ENCODE measurements at places on chromosomes 1 and 21. TPM values are rescaled to one million over a fixed set of nuclear protein-coding genes. Genes with fewer than 3 reads are reported as not detected.

The ANKRD34A gene
- 2.9 TPM for total RNA-seq

GRCh38 chr1:37515185-37516034 is 844 bp upstream of the MEAF6 start:
- no peak for DNase-seq

DNA sequence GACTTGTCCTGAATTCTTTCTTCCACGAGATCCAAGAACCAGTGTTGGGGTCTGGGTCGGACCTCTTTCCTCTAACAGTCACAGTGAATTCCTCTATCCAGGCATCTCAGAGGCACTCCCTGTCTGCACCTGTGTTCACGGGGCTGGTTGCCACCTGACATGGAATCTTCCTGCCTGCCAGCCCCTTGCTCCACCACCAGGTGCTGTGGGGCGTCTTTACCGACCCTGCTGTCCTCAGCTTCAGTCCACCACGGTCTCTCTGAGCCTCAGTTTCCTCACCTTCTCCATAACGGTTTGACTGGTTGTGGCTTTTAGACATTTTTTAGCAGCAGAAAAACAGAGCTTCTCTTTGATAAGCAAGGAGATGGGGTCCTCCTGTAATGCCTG is 62.7 kb downstream of the SDC3 start:
- DNase-seq = no peak

DNA sequence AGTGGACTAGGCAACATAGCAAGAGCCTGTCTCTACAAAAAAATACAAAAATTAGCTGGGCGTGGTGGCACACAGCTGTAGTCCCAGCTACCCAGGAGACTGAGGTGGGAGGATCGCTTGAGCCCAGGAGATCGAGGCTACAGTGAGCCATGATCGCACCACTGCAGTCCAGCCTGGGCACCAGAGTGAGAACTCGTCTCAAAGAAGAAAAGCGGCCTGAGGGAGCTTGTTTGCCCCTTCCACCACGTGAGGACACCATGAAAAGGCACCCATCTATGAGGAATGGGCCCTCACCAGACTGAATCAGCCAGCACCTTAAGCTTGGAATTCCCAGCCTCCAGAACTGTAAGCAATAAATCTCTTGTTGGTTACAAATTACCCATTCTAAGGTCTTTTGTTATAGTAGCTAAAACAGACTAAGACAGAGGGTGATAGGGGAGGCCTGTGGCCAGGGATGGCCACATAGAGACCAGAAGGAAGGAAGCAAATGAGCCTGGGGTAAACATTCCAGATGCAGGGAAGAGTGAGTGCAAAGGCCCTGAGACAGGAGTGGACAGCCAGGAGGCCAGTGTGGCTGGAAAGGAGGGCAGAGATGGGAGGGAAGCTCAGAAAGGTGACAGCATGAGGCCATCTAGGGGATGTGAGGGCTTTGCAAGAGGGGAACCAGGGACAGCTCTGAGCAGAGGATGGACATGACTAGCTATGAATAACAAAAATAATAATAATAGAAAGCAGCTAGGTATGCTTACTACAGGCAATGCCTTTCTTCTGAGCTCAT is 120.1 kb downstream of the MATN1 start:
- peak; percentile 26 for DNase-seq

The CFAP141 gene
- total RNA-seq = not detected

- no peak for DNase-seq
Observed at GRCh38 chr1:71843012-71843411, 439.3 kb downstream of the NEGR1 start.

DNA sequence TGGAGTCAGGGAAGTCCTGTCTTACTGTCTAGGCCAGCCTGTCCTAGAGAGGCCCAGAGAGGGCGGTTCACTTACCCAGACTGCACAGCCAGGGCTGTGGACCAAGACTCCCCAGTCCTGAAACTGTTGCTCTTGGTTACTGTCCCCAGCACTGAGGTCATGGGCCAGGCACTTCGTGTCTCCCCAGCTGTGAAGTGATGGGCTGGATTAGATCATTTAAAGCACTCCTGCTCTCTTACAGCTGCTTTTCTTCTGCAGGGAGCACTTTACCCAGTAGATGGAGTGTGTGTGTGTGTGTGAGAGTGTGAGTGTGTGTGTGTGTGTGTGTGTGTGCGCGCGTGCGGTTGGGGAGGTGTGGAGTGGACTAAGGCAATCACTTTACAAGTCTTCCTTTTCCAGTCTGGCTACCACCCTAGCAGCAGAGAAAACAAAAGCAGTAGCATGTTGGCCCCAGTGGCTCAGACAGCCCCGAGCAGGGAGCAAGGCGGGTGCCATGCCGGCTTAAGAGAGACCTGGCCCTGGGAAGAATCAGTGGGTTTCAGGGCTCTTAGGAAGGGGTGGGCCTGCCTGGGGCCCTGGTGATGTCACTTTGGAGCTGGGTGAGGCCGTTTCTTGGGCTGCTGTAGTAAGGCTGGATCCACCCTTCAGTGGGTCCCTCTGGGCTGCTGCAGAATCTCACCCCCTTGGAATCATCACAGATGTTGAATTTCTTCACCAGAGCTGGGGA is 2.4 kb downstream of the SPSB1 start:
- no peak for DNase-seq

DNA sequence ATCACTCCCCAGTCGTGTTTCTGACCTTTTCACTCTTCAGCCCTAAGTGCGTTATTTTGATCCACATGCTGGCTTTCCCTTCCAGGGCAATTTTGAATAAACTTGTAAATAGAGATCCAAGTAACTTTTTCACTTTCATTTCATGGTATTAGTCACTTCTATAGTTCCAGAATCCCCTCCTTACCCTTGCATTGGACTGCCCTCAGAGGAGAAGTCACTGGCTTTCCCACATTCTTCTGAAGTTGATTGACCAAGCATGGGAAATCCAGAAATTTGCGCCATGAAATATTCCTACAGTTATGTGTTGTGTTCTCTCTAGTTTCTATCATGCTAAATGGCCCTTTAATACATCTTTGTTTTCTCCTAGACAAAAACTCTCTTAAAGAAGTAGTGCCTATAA is 177.3 kb upstream of the GORAB start:
- no peak for DNase-seq

- DNase-seq = no peak
Observed at GRCh38 chr21:42343963-42344510, 6.8 kb downstream of the TFF2 start.

DNA sequence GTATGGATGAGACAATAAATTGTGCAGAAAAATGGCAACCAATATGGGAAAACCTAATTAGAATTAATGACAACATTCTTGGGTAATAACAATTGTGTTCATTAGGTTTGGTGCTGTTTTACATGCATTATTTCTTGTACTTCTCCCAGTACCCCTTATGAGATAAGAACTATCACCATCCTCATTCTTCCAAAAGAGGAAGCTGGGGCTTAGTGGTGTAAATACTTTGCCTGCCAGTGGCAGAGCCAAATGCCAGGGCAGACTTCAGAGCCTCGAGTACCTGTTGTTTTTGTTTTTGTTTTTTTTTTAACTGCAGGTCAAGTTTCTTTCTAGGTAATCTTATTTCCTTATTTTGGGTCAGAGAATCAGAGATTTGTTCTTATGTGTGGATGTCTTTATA is 206.4 kb downstream of the RHOU start:
- no peak for DNase-seq

- no peak for DNase-seq
Observed at GRCh38 chr1:245650441-245650960, 495.7 kb downstream of the KIF26B start.

The KCND3 gene
- total RNA-seq = 14.2 TPM

The CRYBG2 gene
- not detected for total RNA-seq

GRCh38 chr1:94543893-94544635 is 2.5 kb upstream of the F3 start:
- no peak for DNase-seq

DNA sequence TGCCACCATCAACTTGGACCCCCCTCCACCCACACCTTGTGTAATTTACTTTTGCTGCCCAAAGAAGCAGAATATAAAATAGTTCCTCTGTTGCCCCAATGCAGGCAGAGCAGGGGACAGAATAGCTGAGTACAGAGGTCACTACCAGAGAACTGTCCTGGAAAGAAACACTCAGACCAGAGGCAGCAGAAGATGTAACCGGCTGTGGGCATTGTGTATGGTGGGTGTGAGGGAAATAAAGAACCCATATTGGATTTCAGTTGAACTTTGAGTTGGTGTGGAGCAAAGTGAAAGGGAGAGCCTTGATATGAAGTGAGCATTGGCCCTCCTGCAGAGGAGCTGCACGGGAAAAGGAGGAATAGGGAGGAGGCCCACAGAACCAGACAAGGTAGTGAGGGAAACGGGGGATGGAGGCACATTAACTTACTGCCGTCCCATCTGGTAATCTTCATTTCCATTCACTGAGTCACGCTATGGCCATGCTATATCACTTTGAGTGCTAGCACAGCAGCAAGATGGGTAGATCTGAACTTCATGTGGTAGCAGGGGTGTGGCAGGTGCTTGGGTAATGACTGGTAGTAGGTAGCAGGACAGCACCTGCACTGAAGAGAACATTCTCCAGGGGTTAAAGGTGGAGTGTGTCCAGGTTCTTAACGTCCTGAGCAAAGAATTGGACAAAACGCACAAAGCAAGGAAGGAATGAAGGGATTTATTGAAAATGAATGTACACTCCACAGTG is 56.3 kb upstream of the FBXO28 start:
- DNase-seq = no peak

DNA sequence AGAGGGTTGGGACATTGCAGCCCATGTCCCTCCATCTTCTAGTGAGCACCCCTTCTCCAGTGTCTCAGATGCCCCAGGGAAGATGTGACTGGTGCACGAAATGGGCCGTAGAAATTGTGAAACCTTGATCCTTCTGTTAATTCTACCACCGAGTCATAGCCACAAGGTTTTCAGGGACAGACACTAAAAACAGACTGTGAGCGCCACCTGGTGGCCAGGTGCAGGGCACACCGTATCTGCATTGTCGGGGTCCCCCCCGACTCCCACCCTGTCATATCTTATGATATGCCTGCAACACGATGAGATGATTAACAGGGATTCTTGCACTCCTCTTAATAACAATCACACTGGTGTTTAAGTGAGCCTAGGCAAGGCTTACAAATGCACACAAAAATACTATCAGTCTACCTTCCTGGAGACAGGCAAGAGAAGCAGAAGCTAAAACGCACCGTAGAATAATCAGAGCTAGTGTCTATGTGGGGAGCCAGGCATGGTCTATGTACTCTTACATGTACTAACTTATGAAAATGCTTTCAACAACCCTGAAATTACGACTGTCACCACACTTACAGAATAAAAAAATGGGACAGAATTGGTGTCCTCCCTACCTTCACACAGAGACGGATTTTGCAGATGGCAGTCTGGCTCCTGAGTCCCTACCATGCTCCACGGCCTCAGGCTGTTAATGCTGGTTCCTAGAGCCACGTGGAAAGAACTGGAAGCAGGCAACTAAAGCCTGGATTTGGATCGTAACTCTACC is 57.9 kb downstream of the FHAD1 start:
- no peak for DNase-seq

GRCh38 chr1:36251794-36252481 is 27.7 kb downstream of the THRAP3 start:
- no peak for DNase-seq

GRCh38 chr1:101307985-101308689 is 71.3 kb downstream of the S1PR1 start:
- DNase-seq = no peak

GRCh38 chr21:33403786-33404585 is 773 bp downstream of the IFNGR2 start:
- peak; percentile 81 for DNase-seq

The MROH9 gene
- not detected for total RNA-seq

DNA sequence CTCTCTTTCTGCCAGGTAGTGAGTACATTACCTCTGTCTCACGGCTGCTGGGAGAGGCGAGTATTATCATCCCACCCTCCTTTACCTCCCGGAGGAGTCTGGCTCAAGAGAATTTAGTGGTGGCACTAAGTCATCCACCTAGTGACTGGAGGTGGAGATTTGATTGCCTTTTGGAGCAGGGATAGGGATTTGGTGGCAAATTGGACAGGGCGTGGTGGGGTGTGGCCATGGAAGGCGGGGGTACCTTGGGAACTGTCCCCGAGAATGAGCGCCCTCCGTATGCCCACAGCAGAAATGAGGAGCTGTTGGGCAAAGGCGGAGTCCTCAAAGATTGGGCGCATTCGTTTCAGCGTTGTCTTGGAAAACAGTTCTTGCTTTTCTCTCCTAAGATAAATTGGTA is 32.1 kb upstream of the HMGN1 start:
- no peak for DNase-seq

DNA sequence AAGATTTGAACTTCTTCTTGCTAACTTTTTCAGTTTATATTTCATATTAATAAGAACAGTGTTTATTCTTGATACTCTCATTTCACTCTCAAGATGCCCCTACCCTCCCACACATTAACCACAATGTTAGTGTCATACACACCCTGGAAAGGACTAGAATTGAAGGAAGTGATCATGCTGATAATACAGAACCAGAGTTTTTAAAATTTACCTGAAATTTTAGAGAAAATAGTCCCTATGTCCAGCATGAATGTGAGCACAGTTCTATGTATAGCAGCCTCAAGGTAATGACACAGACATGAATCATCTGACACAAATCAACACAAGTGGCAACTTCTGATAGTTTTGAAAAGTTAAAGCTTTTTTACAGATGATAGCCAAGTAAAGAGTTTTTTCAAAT is 26.0 kb downstream of the RGS1 start:
- no peak for DNase-seq

GRCh38 chr1:67193704-67194103 is 27.4 kb downstream of the IL23R start:
- no peak for DNase-seq

DNA sequence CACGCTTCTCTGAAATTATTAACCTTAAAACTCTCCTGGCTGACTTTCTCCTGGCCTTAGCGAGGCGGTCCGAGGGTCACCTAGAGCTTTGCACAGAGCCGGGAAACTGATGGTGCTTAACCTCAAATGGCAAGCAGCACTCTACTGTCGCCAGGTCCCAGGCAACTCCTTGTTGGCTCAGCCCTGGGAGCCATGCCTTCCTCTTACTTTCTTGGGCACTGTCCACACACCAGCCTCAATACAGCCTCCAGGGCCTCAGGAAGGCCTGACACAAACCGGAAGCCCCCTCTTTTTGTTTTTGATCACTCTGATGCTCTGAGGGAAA is 3.8 kb downstream of the TRABD2B start:
- DNase-seq = no peak

- no peak for DNase-seq
Observed at GRCh38 chr1:178937695-178938094, 66.8 kb upstream of the ANGPTL1 start.

DNA sequence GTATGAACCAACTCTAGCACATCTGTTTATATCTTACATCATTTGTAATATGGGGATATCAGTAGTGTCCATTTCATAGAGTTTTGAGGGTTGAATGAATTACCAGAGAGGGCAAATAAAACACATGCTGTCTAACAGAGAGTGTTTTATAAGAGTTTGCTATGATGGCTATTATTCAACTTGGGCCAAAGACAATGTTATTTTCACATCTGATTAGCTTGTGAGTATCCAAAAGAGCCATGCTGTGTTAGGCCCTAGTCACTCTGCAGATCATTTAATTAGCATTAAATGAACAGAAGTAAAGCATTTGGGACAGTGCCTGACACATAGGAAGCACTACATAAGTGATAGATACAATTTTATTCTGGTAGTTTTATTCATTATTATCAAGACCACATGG is 4.2 kb upstream of the RNF11 start:
- DNase-seq = no peak

The SFN gene
- not detected for total RNA-seq

The TXLNA gene
- total RNA-seq = 24.5 TPM
